Ureter (tissue), 1 donor: ENCODE measurements at places on chromosomes 11 and 22. TPM values are rescaled to one million over a fixed set of nuclear protein-coding genes. Genes with fewer than 3 reads are reported as not detected.

ADM gene
- total RNA-seq = 21.9 TPM

GNB1L gene
- 6.0 TPM for total RNA-seq

MS4A14 gene
- total RNA-seq = 1.5 TPM

NXPE2 gene
- 0.21 TPM for total RNA-seq

HEPN1 gene
- not detected for total RNA-seq

INS gene
- total RNA-seq = not detected

BIRC3 gene
- 15.5 TPM for total RNA-seq

STARD10 gene
- 66.7 TPM for total RNA-seq

AP1B1 gene
- total RNA-seq = 173 TPM

SELENOO gene
- 24.7 TPM for total RNA-seq

POU2AF3 gene
- total RNA-seq = 15.9 TPM

SCT gene
- not detected for total RNA-seq

TUB gene
- total RNA-seq = 10.6 TPM

LMNTD2 gene
- total RNA-seq = 8.8 TPM

SYT7 gene
- 6.7 TPM for total RNA-seq

YPEL4 gene
- 0.44 TPM for total RNA-seq

TMEM132A gene
- 8.0 TPM for total RNA-seq

NCAM1 gene
- total RNA-seq = 26.7 TPM

CTNND1 gene
- total RNA-seq = 426 TPM

GLYATL1 gene
- 2.4 TPM for total RNA-seq

DDX6 gene
- total RNA-seq = 174 TPM

MOGAT2 gene
- total RNA-seq = 8.2 TPM

OR6A2 gene
- 0.68 TPM for total RNA-seq

OR5L2 gene
- not detected for total RNA-seq

RTN4R gene
- 1.3 TPM for total RNA-seq

ARRB1 gene
- total RNA-seq = 53.4 TPM
